Jurkat, Clone E6-1 (cell line): ENCODE measurements at places on chromosomes 2 and 18.

DNA sequence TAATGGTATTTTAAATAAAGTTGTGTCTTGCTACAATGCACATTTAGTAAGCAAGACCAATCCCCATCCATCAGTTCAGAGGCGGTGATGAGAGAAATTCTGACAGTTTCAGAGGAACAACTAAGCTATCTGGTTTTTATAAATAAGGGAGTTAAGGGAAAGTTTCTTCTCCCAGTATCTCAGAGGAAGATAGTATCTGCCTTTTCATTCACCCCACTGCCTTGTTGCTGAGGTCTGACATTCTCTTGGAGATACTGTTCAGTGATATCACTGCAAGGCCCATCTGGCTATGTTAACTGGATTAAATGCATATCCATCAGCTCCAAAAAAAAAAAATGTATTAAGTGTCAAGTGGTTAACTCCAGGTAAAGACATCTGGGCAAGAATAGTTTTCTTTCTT lies 47.9 kb downstream of the RBMS1 start:
- no peak for DNase-seq

- DNase-seq = no peak
Observed at GRCh38 chr2:237603049-237603717, 12.6 kb upstream of the RAB17 start.

- DNase-seq = no peak
Observed at GRCh38 chr18:13191779-13192178, 26.8 kb upstream of the LDLRAD4 start.

- peak; percentile 93 for DNase-seq
Observed at GRCh38 chr18:13726232-13726971, at the start of the genes FAM210A and RNMT. FAM210A (minus strand) TSS chr18:13726558; CDS start chr18:13682077, 44,481 bp downstream. RNMT (plus strand) TSS chr18:13726673; CDS start chr18:13731518, 4,845 bp downstream.

DNA sequence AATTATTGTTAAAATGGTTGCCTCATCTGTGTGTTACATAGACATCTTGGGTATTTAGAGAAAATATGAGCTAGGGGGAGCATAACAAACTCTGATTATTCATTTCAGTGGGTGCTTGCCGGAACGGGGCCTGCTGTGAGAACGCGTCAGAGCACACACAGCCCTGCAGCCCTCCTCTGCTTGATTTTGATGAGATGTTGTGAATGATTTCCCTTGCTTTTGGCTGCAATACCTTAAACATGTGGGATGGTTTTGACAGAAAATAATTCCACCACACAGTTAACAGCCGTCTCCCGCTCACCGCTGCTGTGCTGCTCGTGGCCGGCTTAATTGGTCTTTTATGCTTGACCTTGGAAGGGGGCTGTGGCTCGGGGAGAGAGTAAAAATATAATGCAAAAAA lies 49.9 kb upstream of the TXNDC2 start:
- DNase-seq = no peak

- DNase-seq = no peak
Observed at GRCh38 chr2:99607861-99608491, 118.2 kb upstream of the REV1 start.

DNA sequence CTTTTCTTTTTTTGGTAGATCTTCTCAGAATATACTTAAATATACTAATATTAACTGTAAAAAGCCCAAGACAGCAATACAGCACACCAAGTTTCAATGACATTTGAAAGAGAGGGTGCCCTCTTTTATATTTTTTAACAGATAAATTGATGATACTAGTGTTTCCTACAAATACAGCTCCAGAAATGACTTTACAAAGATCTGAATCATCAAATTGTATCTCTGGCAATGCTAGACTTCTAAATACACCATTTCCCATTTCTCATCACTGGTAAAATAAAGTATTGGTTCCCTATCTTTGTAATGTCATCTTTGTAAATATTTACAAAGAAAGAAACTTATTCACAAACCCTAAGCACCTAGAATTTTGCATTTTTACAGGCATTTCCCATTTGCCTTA lies 281.3 kb downstream of the EXOC6B start:
- no peak for DNase-seq

GRCh38 chr18:35861367-35862118 lies 110.9 kb upstream of the RMP24 start:
- no peak for DNase-seq

GRCh38 chr2:156346731-156347130 lies 14.2 kb upstream of the NR4A2 start:
- no peak for DNase-seq

DNA sequence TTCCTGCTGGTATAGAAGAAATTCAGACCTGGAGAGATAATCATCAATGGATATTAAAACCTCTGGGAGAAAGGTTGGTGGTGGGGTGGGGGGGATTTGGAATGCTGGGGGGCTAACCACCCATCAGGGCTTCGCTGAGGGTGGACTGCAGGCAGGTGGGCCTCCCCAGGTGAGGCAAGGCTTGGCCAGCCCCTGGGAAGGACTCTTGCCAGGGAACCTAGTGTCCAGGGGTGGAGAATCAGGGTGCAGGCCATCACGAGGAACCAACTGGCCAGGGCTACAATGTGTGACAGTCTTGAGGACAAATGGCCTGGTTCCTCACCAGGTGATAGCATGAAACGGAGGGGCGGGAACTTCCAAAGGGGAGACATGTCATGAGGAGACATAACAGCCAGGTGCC lies 11.8 kb downstream of the RAB11FIP5 start:
- DNase-seq = no peak

DNA sequence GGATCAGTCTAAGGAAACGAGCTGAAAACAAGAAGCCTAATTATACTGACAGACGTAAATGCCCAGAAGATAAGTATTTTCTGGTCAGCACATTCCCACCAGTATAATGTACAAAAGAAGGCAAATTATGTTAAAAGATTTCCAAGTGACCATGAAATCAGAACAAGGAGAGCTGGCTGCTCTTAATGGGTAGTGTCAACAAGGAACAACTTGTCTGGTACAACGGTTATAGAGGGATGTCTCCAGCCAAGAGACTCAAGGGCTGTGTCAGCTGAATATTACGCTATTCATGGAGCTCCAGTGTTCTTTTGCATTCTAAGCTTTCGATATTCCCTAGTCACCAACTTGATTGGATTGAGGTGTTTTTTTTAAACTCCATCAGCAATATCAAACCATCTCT lies 8.6 kb upstream of the L3MBTL4 start:
- no peak for DNase-seq

GRCh38 chr2:97844311-97844859 lies 131.0 kb downstream of the ZAP70 start:
- DNase-seq = no peak

GRCh38 chr18:41113885-41114482 lies 841.0 kb upstream of the PIK3C3 start:
- DNase-seq = no peak

DNA sequence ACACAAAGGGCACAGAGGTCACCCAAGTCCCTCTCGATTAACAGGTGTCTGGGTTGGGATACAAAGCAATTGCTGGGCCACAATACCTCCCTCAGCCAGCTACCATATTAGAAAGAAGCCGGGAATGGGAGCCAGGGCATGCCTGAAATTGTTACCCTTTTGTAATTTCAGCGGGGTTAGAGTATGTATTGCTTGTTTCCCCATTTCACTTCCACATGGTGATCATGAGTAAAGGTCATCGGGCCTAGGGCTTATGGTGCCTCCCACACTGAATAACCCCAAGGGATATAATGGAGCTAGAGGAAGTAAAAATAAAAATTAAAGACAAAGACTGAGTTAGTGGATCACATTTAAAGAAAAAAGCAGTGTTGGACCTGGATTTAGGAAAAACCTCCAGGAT lies 437.2 kb upstream of the KLHL29 start:
- DNase-seq = no peak

DNA sequence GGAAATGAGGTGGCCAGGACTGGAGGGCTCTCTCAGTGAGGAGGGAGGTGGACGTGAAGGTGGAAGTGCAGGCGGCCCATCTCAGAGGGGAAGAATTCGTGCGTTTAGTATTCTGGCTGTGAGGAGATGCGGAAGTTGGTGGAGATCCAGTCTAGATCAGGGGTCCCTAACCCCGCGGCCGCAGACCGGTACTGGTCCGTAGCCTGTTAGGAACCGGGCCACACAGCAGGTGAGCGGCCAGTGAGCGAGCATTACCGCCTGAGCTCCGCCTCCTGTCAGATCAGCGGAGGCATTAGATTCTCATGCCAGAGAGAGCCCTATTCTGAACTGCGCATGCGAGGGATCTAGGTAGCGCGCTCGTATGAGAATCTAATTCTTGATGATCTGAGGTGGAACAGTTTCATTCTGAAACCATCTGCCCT lies 1.6 kb upstream of the FHOD3 start:
- DNase-seq = no peak

GRCh38 chr2:118473846-118474540 lies 373.5 kb downstream of the EN1 start:
- no peak for DNase-seq

DNA sequence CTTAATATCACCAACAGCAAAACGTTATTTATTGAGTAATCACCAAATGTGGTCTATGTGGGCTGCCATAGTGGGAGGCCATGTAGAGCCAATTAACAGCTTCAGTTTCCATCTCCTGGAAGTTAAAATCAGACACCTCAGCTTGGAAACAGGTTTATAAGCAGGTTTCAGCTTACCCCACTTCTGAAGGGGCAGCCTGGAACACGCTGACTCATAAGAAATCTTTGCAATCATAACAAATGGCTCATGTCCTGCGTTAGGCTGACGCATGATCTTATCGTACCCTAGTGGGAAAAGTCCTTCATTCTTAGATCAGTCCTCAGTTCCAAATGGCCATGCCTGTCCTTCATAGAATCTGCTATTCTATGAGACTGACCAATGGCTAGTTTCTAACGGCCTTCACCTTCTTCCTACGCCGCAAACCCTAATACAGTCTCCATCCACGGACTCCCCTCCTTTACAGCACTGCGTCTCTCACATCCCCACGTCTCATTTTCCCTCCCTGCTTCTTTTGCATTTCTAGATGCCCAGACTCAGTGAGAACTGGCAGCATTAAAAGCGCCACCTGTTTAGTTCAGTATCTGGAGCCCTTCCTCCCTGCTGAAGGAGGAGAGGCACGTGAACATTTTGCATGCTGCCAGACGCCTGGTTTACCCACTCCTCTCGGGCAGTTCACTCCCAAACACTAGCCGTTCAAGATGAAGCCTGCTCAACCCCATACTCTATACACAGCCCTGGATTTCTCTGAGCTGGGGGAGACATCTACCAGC lies 24.2 kb upstream of the BZW1 start:
- no peak for DNase-seq

GRCh38 chr2:28165087-28165635 lies 227.5 kb upstream of the FOSL2 start:
- DNase-seq = no peak

DNA sequence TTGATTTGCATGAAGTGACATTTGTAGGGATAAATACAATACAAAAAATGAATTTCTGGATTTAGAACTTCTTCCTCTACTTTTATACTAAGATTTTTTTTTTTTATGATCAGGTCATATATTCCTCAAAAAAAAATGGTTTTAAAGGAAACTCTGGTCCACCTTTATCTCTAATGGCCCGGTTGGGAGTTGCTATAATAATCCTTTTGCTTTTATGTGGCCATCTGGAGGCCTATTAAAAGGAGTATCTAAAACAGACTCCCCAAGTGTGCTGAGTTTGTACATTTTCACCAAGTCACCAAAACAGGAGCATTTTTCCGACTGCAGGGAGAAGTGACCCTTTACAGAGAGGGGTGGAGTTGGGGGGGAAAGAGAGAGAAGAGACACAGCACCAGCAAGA lies 329.2 kb upstream of the FIGN start:
- no peak for DNase-seq

GRCh38 chr2:217160978-217161973 lies 301.4 kb upstream of the TNP1 start:
- DNase-seq = no peak

- no peak for DNase-seq
Observed at GRCh38 chr18:76974386-76974785, 152.0 kb downstream of the ZNF236 start.

GRCh38 chr2:14524041-14524802 lies 108.3 kb upstream of the LRATD1 start:
- no peak for DNase-seq

DNA sequence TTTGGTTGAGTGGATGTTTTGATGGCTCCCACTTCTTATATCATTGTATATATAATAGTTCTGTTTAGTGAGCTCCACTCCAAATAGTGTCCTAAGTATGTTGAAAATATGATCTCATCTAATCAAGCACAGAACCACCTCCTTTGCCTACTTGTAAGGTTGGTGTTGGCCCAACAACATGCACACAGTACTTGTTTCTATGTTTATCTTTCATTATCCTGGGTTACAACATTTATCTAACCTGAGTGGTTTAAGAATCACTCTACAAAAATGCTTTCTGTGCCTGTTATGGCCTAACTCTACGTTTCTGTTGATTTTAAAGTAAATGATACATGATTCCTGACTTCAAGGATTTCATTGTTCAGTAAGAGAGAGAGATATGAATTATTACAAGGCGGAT lies 281.9 kb downstream of the FIGN start:
- no peak for DNase-seq
